ENCODE measurements at places on chromosomes 4 and X. TPM values are rescaled to one million over a fixed set of nuclear protein-coding genes. Genes with fewer than 3 reads are reported as not detected.

FAM241A gene
- total RNA-seq: 2.0 TPM

UGT2B7 gene
- not detected for total RNA-seq

GPC4 gene
- total RNA-seq: not detected

TASL gene
- total RNA-seq: 15.6 TPM
